ENCODE measurements at places on chromosomes 2 and 18.

DNA sequence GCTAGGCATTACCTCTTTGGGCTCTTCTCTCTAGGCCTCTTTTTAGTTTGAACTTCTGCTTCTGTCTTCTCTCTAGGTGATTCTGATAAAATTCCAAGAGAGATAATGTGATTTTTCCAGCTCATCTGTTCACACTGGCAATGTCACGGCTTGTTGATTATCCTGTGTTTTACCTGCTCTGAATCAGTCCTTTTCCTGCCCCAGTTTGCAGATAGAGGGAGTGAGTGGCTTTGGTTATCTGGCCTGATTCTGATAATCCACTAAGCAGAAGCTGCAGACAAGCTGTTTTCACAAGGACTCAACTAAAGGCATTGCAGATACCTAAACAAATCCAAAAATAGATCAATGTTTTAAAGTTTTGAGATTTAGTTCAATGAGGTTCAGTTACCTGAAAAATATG is 111.9 kb downstream of the DCC start:
- DNase-seq = no peak

DNA sequence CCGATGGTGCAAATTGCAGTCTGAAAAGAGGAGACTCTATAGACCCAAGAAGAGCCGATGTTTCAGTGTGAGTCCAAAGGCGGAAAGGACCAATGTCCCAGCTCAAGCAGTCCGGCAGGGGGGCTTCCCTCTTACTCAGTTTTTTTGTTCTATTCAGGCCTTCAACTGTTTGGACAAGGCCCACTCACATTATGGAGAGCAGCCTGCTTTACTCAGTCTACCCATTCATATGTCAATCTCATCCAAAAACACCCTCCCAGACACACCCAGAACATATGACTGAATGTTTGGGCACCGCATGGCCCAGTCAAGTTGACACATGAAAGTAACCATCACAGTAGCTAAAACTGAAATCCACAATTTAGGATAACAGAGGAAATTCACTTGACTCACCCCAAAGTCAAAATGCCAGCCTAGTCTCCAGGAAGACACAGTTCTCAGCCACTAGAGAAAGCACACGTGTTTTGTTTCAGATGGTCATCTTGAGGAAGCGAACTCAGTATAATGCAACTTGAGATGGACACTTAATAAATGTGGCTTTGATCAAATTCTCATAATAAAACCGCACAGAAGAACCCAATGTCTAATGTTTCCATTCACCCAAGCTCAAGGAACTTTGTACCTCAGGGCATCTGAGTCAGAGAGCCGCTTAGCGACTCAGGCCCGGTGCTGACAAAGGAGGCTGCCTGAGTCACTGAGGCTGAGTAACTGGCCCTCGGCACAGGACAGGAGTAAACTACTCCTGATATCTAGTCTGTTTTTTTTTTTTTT is 2.4 kb downstream of the FHL2 start:
- DNase-seq = no peak

GRCh38 chr2:288758-289361 is 969 bp upstream of the ALKAL2 start:
- no peak for DNase-seq

- no peak for DNase-seq
Observed at GRCh38 chr2:190809876-190810525, 70.6 kb upstream of the GLS start.

DNA sequence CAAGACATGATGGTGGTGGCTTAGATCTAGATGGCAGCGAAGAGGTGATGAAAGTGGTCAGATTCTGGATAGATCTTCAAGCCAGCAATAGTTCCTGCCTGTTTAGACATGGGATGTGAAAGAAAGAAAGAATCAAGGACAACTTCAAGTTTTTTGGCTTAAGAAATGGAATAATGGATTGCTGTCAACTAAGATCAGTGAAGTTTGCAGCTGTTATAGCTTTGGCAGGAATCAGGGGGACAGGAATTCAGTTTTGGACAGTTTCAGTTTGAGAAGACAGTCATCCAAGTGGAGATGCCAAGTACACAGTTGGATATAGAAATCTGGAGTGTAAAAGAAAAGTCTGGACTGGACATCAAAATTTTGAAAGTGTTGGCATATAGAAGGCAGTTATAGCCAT is 283.7 kb upstream of the PKDCC start:
- no peak for DNase-seq

- no peak for DNase-seq
Observed at GRCh38 chr18:21264651-21265050, 22.6 kb downstream of the GREB1L start.

DNA sequence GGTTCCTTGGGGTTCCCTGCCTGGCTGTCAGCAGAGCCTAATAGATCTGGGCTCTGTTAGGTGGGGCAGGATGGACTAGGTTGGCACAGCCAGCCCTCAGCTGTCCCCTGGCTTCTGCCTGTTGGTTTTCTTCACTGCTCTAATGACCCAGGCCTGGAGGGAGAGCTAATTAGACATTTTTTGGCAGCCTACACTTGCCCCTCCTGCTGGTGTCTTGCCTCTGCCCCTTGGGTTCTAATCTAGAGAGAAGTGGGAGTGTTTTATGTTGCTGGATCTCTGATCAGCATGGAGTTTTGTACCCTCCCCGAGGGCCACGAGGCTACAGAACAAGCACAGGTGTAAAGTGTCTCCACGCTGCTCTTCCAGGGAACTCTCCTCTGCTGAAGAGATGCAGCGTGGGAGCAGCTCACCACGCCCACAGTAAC is 199.4 kb upstream of the RASGRP3 start:
- no peak for DNase-seq

DNA sequence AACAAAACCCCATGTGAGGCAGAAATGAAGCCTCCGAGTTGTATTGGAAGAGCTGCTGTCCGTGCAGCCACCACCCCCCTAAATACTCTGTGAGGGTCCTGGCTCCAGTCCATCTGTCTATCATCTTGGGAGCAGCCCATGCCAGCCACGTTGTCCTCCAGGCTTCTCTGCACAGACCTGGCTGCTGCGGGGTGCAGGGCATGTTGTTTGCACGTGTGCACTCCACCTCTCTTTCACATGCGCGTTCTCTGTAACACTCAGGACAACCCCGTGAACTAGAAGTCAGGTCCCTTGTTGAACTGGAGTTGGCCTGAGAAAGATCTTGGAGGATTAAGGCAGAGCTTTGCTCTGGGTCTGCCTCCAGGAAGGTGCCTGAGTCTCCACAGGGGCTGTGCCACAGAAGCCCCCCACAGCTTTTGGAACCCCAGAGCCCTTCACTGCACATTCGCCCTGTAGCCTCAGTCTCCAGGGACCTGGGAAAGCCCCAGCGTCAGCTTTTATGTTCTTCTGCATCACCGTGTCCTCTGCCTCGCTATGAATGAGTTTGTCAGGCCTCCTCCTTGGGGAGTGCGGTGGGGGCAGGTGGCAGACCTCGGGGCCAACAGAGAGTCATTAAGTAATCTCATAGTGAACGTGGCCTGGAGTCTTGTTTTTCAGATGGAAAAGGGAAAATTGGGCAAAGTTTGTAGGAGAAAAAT is 16.6 kb downstream of the RTP5 start:
- no peak for DNase-seq

Data from activated naive CD4-positive, alpha-beta T cell (primary cell).